IMR-90 (cell line): ENCODE measurements at places on chromosomes 5 and 9. TPM values are rescaled to one million over a fixed set of nuclear protein-coding genes. Genes with fewer than 3 reads are reported as not detected.

NAIP gene
- 1.3 and 1.7 TPM in 2 replicates for total RNA-seq

BHMT2 gene
- 0.36 and 0.56 TPM in 2 replicates for total RNA-seq

LCN12 gene
- total RNA-seq = not detected in 2 replicates

FSD1L gene
- 2.9 and 5.0 TPM in 2 replicates for total RNA-seq

CCDC112 gene
- 2.0 and 5.0 TPM in 2 replicates for total RNA-seq
